AML-193 (cell line): ENCODE measurements at places on chromosomes 12 and 14.

DNA sequence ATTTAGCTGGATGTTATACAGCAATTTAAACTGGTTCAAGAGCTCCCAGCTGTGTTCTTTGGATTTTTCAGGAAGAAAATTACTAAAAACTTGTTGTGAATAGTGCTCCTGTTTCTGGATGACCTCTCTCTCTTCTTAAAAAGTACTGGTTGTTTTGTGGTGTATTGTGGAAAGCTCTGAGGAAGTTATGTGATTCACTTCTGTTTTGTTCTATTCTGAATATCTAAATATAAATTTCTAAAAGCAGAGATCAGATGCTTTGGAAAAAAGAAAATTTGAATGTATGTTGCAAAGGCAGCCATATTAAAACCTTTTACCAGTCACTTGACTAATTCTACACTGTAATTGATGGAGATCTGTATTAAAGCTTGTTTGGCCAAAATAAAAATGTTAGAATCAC, 3.4 kb upstream of the C3AR1 start:
- DNase-seq = no peak

DNA sequence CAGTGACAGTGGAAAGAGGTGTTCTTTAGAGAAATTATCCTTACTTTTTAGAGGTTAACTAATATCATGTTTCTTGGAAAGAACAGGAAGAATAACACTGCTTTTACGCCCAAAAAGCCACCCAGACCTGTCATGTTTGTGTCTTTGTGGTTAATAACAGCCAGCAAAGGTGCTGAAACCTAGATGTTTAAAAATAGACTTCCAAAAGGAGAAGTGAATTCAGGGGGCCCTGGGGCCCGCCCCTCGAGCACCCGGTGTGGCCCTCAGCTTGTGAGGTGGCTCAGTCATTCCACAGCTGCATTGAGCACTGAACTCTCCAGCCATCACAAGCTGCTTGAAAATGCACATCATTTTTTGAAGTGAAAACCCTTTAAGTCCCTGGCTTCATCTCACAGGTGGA, 20.8 kb upstream of the AMN start:
- no peak for DNase-seq

DNA sequence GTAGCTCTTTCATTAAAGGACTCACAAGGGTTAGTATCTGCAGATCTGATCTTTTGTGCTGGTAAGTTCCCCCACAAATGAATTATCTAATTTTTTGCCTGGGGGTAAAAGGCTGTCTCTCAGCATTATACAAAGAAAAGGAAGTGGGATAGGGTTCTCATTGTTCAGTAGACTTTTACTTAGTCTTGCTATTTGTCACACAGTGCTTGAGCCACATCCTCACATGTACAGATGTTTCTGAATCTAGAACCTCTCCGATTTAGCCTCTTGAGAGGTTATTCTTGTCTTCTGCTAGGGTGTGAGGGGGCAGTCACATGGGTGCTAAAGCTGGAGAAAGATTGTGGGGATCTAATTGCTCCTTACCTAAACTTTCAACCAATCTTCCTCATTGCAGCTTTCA, 93.0 kb downstream of the SLC41A2 start:
- peak; percentile 64 for DNase-seq

- no peak for DNase-seq
These were observed 49.8 kb downstream of the TRPV4 start for GRCh38 chr12:109783135-109783964.

GRCh38 chr12:82694970-82695369, 8.3 kb downstream of the TMTC2 start:
- no peak for DNase-seq

- DNase-seq = no peak
These were observed 65.8 kb downstream of the FOS start for GRCh38 chr14:75344411-75344810.

- DNase-seq = no peak
These were observed 536.4 kb downstream of the LRFN5 start for GRCh38 chr14:42143114-42143513.

GRCh38 chr12:101021911-101022388, 188.1 kb downstream of the SLC5A8 start:
- DNase-seq = no peak

DNA sequence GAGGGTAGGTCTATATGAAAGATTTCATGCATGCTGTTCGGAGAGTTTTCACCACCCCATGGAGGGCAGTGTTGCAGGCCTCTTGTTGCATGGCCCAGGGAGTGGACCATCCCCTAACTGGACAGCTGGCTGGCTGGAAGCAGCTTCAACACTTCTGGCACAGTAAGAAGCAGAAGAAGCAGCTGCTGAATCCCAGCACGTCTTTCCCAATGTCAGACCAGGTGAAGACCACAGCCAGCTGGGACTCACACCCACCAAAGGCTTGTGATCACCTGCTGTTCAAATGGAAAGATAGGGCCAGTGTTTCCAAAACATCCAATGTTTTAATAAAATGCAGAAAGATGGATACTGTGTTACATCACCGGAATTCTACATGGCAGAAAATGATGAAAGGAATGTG, 1423.6 kb downstream of the AACS start:
- DNase-seq = no peak

DNA sequence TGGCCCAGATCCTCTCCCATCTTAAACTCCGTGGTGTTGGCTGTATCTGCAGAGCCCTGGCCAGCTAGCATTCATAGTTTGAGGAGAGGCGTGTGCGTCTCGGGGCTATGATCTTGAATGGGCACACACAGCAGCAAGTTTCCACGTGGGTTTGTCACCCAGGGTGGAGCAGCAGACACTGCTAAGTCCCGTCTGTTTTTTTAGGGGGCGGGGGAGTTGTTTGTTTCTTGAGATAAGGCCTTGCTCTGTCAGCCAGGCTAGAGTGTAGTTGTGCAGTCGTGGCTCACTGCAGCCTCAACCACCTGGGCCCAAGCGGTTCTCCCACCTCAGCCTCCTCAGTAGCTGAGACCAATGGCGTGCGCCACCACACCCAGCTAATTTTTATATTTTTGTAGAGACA, 20.1 kb upstream of the TEX22 start:
- no peak for DNase-seq

DNA sequence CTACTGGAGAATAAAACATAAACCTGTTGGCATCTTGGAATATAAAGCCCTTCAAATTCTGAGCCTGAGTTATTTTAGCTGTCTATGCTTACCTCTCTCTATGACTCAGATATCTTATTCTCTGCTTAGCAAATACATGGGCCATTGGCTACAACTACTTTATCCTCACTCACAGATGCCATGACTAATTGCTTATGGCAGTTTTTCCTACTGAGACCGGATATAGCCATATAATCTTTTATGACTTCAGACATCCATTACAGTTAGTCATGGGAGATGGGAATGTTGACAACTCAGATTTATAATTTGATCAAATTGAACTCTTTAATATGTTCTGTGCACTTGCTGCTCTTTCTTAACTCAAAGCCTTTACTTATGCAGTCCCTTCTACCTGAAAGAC, 502.4 kb upstream of the ATP2B1 start:
- no peak for DNase-seq

DNA sequence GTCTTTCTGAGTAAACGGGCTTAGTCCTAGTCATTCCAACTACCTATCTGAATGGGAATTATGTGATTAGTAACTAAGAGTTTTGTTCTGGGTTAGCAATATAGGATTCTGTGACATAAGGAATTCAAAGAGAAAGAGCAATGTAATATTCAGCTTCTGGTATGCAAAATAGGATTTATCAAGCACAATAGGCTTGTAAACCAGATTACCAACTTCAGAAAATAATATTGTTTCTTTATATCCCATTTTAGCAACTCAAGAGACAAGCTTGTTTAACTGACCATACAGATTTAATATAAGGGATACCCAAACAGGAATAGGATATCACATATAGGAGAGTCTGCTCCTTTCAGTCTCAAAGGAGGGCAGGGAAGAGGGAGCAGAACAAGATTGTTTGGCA, 240.9 kb downstream of the CEP128 start:
- no peak for DNase-seq

DNA sequence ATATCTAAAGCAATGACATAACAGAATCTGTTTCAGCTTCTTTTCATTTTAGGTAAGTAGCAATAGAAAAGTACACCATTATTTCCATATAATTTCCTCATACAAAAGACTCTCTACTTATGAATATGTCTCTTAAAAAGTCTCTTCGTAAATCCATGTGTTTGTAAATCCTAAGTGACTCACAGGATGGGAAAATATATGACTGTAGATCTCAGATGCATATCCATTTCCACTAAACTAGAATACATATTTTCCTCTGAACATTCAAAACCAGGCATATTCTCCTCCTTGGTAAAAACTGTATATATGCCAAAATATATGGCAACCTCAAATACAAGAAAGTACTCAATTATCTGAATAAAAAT, 93.6 kb downstream of the TXNDC16 start:
- DNase-seq = no peak

GRCh38 chr12:15708396-15709076, 80.7 kb downstream of the EPS8 start:
- no peak for DNase-seq

- DNase-seq = no peak
These were observed 74.2 kb downstream of the PAPOLA start for GRCh38 chr14:96576359-96576758.

DNA sequence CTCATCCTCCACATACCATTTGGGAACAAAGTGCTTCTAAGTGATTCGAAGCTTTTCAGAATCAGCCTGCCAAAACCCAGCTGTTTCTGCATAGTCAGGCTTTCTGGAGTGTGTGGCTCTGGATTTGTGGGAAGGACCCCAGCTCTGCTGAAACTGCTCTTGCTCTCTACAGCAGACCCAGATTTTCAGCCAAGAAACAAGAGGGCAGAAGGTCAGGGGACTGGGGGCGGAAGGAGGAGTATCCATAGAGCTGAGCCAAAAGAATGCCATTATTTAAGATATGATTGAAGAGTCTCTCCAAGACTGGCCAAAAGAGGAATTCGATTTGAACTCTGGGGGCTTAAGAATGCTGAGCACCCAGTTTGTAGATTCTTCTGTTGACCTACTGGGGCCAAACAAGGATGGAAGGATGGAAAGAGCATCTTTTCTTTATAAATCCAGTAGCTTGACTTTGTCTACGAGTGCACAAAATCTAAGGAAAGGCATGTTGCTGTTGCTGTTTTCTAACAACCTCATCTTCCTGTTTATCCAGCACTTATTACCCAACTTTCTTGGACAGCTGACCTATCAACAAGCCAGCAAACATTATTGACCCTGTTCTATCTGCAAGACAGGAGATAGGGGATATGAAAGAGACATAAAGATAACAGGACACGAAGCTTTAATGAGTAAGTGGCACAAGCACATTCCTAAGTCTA, 29.2 kb downstream of the FBLN5 start:
- DNase-seq = no peak

GRCh38 chr12:111444314-111444924, 38.7 kb downstream of the SH2B3 start:
- DNase-seq = no peak

- no peak for DNase-seq
These were observed 193.6 kb downstream of the GALC start for GRCh38 chr14:87799400-87799799.

- no peak for DNase-seq
These were observed 15.8 kb downstream of the TCTN2 start for GRCh38 chr12:123686636-123687190.

DNA sequence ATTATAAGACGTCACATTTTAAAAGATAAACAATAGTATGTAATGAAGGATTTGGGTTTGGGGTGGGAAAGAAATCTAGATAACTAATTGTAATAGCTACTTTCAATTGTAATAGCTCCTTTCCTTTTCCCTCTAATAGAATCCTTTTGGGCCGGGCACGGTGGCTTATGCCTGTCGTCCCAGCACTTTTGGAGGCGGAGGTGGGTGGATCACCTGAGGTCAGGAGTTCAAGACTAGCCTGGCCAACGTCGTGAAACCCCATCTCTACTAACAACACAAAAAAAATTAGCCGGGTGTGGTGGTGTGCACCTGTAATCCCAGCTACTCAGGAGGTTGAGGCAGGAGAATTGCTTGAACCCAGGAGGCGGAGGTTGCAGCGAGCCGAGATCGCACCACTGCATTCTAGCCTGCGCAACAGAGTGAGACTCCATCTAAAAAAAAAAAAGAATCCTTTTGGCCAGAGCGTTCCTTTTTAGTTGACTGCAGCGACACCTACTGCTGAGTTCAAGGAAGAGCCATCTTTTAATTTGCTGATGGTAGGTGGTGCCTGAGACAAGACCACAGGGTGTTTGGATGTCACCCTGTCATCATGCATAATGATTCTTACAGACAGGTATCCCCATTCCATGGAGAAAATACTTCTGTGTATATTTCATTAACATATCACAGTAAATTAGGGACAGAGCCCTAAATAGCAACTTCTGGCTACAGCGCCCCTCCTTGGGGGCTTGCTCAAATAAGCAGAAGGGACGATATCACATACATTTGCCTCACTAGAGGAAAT, 79.5 kb downstream of the ARMH4 start:
- DNase-seq = peak; percentile 63

DNA sequence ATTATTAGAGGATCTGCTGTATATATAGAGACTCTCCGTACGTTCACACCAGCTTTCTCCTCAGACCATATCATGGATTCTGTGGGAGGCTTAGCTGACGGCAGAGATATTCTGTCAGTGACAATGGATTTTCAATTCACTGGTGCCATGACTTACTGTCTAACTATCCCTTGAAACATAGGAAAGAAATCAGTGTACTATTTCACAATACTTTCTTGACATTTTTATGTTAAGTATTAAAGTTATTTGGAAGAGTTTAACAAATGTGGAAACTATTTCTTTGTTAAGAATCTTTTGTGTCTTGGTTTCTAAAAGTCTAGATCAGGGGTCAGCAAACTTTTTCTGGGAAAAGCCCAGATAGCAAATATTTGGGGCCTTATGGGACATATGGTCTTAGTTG, 118.5 kb downstream of the GTF2A1 start:
- no peak for DNase-seq

GRCh38 chr12:71045781-71046180, 112.0 kb downstream of the TSPAN8 start:
- DNase-seq = no peak

DNA sequence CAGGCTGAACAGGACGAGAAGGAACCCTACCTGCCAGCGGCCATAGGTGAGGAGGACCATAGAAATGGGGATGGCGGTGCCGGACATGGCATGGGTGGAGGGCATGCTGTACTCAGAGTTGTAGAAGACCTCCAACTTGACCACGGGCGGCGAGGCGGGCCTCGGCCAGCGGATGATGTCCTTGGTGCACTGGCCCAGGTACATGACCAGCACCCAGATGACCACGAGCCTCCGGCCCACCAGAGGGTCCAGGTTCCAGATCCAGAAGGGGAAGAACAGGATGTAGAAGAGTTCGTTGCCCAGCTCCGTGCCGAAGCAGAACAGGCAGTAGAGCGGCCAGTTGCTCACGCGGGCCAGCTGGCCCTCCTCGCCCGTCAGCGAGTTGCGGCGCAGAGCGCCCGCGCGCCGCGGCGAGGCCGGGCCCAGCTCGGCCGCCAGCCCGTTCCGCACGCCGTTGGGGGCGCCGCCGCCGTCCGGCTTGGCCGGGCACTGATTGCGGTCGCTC, 582 bp downstream of the SGPP1 start:
- no peak for DNase-seq

DNA sequence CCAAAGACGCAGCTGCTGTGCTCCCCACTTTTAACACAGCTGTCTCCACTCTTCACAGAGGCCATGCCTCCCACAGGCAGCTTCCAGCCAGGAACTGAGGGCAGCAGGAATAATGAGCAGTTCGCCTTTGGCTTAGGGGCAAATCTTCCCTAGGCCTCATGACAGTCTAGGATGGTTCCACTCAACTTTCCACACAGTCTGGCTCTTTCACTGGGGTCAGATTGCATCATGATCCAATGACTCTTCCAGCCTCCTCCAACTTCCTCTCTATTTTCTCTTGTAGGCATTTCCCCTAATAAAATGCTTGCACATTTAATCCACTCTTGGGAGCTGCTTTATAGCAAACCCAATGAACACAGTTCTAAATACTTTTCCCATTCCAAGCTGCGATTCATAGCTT, 271.6 kb upstream of the ATP2B1 start:
- peak; percentile 57 for DNase-seq
